HCT116 (cell line): ENCODE measurements at places on chromosomes 6 and 20. TPM values are rescaled to one million over a fixed set of nuclear protein-coding genes. Genes with fewer than 3 reads are reported as not detected.
A peak's percentile ranks its signal among the peaks of the same experiment; 100 is the strongest.

DNA sequence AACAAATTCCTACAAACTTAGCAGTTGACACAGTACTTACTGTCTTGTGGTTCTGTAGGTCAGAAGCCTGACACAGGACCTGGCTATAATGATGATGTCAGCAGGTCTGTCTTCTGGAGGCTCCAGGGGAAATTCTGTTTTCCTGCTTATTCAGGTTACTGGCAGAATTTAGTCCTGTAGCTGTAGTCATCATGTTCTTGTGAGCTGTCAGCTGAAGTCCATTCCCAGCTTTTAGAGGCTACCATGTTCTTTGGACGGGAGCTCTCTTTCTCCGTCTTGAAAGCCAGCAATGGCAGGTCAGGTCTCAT is 99.2 kb downstream of the HIVEP1 start:
- DNase-seq, result no peak

GRCh38 chr6:26525838-26526237 is 12.3 kb upstream of the HMGN4 start:
- DNase-seq, result no peak

- DNase-seq, result peak; percentile 2
Observed at GRCh38 chr20:8664778-8665177, 404.1 kb upstream of the PLCB4 start.

DNA sequence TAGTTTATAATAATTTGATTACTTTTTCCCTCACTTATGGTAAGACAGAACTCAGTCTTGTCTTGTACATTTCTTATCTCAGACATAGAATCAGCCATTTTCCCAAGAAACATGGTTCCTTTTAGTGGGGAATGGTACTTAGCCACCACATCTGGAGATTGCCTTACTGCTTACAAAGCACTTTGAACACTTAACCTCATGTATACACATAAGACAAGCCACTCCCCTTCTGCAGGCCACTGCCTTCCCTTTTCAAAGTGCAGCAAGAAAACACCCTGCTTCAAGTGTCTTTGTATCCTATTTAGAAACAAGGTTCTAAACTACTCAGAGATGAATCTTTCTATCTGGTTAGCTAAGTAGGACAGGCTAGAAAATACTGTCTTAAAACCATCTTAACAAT is 159.2 kb downstream of the UBE3D start:
- DNase-seq, result no peak

- peak; percentile 36 for DNase-seq
Observed at GRCh38 chr6:57173886-57174510, 1.9 kb downstream of the BAG2 start.

DNA sequence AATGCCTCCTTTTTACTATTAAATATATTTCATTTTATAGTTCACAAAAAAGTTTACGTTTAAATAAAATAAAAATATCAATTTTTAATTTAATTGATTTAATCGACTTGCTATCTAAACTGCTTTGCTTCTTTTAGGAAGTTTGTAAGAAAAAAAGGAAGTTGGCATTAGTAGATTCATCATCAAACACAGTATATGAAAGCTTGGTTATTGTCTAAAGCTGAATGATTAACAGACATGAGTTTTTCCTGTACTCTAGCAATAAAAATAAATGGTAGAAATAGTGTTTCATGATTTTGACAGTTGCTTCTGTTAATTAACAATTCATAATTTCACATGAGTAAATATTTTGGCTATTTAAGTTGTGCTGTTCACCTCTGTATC is 1285.5 kb upstream of the GJE1 start:
- DNase-seq, result no peak

DNA sequence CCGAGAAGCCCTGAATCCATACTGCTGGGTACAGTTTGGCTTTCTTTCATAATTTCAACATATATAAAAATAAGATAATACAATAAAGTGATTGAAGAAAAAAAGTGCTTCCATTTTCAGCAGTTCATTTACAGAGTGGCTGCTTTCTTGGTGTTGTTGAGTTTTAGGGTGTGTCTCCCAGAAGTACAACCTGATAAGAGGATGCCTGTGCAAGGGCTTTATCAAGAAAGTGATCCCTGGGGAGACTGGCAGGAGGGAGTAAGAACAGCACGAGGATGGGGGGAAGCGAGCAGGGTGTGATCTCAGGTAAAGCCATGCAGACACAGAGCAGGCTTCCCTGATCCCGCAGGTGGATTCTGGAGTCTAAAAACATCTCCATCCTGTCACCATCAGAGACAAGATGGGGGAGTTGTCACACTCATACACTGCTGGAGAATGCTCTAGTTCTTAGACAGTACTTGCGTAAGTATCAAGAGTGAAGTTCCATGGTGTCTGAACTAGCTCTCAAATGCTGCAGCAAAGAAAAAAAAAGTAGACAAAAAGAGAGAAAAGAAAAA is 395.9 kb downstream of the CDH26 start:
- DNase-seq, result no peak

DNA sequence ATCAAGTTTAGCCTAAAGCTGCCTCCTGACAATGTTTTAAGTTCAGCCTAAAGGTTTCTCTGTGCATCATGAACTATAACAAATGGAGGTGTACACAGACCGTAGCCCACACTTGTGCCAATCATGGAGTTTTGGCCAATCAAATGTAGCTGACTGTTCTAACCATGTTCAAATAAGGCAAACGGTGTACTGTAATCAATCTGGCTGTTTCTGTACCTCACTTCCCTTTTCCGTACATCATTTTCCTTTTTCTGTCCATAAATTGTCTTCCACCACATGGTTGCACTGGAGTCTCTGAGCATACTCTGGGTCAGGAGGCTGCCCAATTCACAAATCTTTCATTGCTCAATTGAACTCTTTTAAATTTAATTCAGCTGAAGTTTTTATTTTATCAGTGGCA is 132.2 kb upstream of the UST start:
- no peak for DNase-seq

DNA sequence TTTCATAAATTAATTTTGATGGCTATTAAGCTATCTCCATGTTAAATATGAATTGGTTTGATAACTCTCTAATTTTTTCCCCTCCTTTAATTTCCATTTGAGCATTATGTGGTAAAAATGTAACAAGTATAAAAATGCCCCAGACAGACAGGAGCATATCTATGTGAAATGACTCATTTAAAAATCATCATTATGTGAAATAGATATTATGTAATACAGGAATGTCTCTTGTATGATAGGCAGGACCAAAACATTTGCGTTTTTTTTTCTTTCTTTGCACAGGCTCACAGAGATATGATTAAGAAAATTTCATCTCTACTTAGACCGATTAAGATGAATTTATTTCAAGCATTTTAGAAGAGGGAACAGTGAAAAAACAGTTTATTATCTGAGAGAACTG is 95.8 kb downstream of the AKAP7 start:
- no peak for DNase-seq

DNA sequence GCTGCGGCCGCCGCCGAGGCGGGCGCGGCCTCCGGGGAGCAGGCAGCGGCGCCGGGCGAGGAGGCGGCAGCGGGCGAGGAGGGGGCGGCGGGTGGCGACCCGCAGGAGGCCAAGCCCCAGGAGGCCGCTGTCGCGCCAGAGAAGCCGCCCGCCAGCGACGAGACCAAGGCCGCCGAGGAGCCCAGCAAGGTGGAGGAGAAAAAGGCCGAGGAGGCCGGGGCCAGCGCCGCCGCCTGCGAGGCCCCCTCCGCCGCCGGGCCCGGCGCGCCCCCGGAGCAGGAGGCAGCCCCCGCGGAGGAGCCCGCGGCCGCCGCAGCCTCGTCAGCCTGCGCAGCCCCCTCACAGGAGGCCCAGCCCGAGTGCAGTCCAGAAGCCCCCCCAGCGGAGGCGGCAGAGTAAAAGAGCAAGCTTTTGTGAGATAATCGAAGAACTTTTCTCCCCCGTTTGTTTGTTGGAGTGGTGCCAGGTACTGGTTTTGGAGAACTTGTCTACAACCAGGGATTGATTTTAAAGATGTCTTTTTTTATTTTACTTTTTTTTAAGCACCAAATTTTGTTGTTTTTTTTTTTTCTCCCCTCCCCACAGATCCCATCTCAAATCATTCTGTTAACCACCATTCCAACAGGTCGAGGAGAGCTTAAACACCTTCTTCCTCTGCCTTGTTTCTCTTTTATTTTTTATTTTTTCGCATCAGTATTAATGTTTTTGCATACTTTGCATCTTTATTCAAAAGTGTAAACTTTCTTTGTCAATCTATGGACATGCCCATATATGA is 3.2 kb downstream of the MARCKS start:
- no peak for DNase-seq

GRCh38 chr6:41367700-41368099 is 32.3 kb downstream of the NCR2 start:
- DNase-seq, result peak; percentile 60

- no peak for DNase-seq
Observed at GRCh38 chr6:137217801-137218472, 1.2 kb downstream of the IFNGR1 start.

DNA sequence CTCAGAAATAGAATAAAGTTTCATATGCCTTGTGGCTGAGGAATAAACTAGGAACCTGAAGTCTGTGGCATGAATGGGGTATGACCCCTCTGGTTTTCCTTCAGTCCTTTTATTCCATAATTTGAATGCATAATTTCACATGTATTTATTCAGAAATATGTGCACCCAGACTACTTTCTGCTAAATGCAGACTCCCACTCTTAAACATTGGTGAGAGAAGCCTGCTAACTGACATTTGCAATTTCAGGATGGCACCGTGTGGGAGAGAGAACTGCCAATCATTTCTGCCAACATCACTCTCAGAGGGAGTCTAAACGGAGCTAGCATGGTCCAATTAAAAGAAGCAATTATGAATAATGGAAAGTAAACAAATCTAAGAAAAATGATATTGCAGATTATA is 141.3 kb downstream of the ADGRB3 start:
- no peak for DNase-seq

DNA sequence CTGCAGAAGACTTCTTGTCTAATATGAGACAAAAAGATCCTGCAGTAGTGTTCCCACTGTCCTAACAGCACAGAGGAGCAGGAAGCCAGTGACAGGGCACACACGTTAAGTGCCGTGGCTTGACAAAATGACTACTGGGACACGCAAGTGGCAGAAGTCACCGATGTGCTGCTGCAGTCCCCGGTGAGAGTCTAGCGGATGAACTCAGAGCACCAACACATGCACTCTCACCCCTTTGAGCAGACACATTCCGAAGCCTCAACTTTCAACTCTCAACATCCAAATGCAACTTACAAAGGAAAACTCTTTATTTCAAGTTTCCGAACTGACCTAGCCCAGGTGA is 898 bp downstream of the LAMA4 start:
- no peak for DNase-seq

PPP1R16B gene
- total RNA-seq, result 0.52 TPM

MAS1 gene
- not detected for total RNA-seq

TGM3 gene
- total RNA-seq, result not detected

OR2J3 gene
- not detected for total RNA-seq

FOXA2 gene
- total RNA-seq, result 0.10 TPM

TBPL1 gene
- 34.9 TPM for total RNA-seq

PPP1R14C gene
- total RNA-seq, result 7.8 TPM

FAM83C gene
- total RNA-seq, result not detected

HSPA12B gene
- total RNA-seq, result not detected
